ENCODE measurements at places on chromosomes 6 and 20. TPM values are rescaled to one million over a fixed set of nuclear protein-coding genes. Genes with fewer than 3 reads are reported as not detected.

- DNase-seq: no peak
Observed at GRCh38 chr6:9039258-9039657, 603.9 kb upstream of the SLC35B3 start.

SLC22A2 gene
- total RNA-seq: not detected

EFHC1 gene
- total RNA-seq: 22.5 TPM

- DNase-seq: no peak
Observed at GRCh38 chr6:146154197-146154596, 125.3 kb downstream of the GRM1 start.

- no peak for DNase-seq
Observed at GRCh38 chr6:51737580-51738360, 349.6 kb downstream of the PKHD1 start.

- no peak for DNase-seq
Observed at GRCh38 chr20:58892932-58893224, 40.4 kb downstream of the GNAS start.

DNA sequence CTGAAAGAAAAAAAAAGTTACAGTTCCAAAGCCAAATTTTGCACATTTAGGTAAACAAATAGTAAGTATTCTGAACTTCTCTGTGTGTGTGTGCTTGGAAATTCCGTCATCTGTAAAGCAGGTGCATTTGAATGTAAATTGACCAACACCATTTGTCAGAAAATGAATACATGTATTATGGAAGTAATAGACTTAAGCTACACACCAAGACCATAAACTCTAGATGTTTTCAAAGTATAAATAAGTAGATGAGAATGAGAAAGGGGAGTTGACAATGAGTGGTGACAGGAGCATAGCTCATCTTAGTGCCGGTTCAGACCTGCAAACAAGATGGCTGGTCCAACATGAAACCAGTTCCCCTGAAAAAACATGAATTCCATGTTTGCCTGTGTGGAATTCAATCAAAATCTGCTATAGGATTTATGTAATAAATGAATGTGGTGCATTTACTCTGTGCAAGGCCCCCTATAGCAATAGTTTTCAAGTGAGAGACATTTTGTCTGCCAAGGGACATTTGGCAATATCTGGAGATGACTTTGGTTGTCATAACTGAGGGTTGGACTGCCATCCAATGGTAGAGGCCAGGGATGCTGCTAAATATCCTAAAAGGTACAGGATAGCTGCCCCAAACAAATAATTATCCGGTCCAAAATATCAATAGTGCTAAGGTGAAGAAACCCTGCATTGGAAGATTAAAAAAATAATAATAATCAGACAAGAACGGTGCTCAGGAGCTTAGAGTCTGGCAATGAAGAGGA, 11.0 kb upstream of the FILIP1 start:
- no peak for DNase-seq

SEL1L2 gene
- total RNA-seq: not detected

DNA sequence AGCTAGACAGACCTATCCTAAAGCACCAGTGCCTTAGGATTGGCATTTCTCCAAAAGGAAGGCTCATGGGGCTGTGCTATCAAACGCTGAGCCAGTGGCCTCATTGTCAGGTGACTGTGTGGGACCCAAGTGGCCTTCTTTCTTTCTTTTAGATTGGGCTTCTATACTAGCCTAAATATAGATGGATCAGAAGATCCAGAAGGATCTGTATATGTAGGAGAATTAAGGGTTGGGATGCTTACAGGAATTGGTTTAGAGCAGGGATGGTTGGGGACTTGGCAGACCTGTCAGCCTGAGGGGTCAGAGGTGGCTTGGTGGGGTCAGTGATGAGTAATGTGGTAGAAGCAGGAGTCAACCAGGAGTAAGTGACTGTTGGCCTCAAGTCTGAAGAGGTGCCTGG, 14.8 kb downstream of the ABT1 start:
- no peak for DNase-seq

GRCh38 chr20:53413186-53413631, 180.4 kb downstream of the ZNF217 start:
- DNase-seq: no peak

FHL5 gene
- not detected for total RNA-seq

- peak; percentile 62 for DNase-seq
Observed at GRCh38 chr20:47677635-47678453, 107.4 kb downstream of the SULF2 start.

C20orf173 gene
- not detected for total RNA-seq

GRCh38 chr20:3430376-3431069, 23.1 kb upstream of the DNAAF9 start:
- DNase-seq: no peak

POU3F2 gene
- 0.61 TPM for total RNA-seq

PSORS1C1 gene
- total RNA-seq: 1.8 TPM

DNA sequence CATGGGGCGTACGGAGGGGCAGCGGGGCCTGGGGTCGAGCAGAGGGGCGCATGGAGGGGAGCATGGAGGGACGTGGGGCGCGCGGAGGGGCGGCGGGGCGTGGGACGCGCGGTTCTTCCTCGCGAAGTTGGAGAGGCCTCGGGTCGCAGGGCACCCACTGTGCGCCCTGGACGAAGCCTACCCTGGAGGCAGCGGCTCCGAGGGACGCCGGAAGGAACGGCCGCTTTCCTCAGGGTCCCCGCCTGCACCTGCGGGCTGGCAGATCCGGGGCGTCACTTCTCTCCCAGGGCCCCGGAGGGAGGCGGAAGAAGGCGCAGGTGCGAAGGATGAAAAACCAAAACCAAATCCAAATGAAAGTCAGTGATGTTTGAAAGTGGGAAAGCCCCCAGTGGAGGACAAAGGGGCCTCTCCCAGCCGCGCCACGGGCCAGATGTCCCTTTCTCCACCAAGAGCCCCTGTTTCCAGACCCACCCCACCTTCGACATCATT, 142.1 kb upstream of the PDE10A start:
- no peak for DNase-seq

DNA sequence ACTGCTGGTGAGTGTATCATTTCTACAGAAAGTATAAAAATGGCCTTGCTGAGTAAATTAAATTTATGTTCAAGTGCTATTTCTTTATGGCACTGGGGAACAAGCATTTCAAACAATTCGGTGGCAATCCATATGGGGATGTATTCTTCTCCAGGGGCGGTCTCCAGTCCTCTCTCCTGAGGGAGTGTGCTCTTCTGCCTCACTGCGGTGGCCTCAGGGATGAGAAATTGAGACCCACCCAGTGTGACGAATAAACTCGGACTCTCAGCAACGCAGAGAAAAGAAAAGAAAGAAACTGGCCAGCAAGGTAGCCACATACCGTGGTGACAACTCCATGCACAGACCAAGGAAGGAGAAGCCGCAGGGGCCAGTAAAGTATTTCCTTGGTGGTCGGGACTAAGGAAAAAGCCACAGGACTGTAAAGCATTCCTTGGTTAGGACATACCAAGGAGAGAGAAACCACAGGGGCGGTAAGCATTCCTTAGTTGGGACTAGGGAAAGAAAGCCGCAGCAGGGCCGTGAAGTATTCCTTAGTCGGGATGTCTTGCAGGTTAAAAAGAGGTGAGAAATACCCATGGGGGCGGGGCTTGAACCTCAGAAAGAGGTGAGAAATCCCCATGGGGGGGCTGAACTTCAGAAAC, 13.6 kb upstream of the GOPC start:
- DNase-seq: no peak

GRCh38 chr20:24694727-24695528, 225.5 kb downstream of the SYNDIG1 start:
- DNase-seq: no peak

SNAP25 gene
- 3.2 TPM for total RNA-seq

FUT9 gene
- 2.1 TPM for total RNA-seq

DNA sequence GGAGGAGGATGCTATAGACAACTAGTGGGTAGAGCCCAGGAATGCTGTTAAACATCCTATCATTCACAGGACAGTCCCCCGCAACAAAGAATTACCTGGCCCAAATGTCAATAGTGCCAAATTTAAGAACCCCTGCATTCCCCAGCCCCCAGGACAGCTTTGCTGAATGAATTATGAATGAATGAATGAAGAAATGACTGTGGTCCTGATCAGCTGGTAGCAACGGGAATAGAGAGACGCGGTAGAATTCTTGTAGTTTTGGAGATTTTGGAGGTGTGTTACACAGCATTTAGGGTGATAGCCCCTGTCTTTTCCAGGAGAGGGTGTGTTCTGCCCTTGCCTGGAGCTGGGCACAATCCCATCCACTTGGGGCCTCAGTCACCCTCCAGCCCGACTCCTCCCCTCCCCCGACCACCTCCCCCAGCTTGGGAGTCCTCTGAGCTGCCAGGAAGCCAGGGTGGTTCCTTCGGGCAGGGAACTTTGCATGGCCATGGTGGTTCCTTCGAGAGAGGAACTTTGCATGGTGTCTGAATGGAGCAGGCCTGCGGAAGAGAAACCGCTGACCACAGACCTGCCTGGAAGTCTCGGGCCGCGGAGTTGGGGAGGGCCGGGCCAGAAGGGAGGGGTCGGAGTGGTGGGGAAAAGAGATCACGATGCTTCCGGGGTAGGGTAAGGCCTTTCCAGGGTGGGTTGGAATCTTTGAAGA, 1.0 kb upstream of the HCK start:
- no peak for DNase-seq

WFDC10B gene
- total RNA-seq: not detected

CALHM4 gene
- not detected for total RNA-seq

DNA sequence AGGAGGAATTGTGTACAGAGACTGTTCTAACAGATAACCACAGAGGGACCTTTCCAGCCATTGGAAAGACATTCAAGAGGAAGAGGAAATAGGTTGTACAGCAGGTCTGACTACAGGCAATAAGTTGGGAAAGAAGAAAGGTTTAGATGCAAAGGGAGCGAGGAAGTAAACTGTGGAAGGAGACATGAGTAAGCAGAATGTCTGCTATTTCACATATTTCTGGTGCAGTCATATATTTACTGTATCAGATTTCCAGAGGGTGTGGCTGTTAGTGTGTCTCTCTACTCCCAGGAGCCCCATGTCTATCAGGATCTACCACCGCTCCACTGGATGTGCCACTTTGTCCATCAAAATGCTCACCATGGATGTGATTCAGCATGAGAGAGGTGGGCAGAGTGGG, 25.9 kb downstream of the MRS2 start:
- peak; percentile 35 for DNase-seq

- no peak for DNase-seq
Observed at GRCh38 chr6:81773887-81774286, 21.4 kb upstream of the TENT5A start.

GRCh38 chr6:38364775-38365174, 275.0 kb downstream of the BTBD9 start:
- no peak for DNase-seq

PI16 gene
- total RNA-seq: not detected

GLP1R gene
- total RNA-seq: not detected

ZNF217 gene
- 25.0 TPM for total RNA-seq

RIN2 gene
- total RNA-seq: 59.0 TPM

DNA sequence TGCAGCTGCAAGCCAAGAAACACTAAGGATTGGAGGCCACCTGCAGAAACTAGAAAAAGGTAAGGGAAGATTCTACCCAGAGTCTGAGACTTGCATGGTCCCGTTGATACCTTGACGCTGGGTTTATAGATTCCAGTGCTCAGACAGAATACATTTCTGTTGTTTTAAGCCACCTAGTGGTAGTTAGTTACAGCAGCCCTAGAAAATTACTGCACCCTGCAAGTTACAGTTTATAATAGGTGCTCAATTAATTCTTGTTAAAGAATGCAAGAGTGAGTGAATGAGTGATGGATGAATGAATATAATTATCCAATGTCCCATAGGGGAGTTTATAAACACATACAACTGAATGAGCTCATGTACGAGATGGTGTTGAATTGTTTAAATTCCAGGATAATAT, 453.1 kb upstream of the SLC35B3 start:
- peak; percentile 12 for DNase-seq

- no peak for DNase-seq
Observed at GRCh38 chr20:24995741-24996448, 3.3 kb upstream of the APMAP start.

MCM8 gene
- total RNA-seq: 18.4 TPM

GRCh38 chr6:44135173-44135758, 7.9 kb downstream of the TMEM63B start:
- no peak for DNase-seq

PRRT1 gene
- total RNA-seq: not detected

DNA sequence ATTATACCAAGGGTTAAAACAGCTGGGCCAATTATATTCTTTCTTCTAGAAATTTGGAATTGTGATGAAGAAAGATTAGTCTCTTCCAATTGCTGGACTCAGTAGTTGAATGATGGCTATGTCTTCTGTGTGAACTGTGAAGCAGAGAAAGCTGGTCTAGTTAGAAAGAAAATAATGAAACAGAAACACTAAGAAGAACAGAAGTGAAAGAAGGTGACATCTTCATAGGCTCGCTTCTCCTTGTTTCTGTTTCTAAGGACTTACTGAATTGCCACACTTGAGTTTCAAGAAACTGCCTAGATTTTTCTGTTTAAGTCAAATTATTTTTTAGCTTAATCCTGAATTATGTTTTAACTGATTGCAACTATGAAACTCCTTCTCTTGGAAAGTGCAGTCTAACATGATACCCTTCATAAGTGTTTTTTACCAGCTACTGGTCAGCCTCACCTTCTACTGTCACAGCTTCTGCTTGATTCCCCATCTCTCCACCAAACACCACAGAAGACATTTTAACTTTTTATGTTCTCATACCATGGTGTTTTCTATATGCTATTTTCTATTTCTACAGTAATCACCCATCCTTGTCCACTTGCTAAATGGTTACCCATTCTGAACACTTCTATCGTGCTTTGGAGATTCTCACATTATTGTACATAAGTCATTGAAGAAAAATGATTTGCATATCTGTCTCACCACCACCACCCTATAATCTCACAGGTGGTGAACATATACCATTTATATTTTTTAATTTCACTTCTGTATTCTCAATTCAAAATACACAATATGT, 268.8 kb downstream of the GRIK2 start:
- DNase-seq: no peak

GRCh38 chr6:53796451-53796780, 1.6 kb downstream of the LRRC1 start:
- no peak for DNase-seq

GRCh38 chr6:25472306-25472705, 179.7 kb upstream of the SCGN start:
- DNase-seq: no peak

DEFB127 gene
- not detected for total RNA-seq

- DNase-seq: no peak
Observed at GRCh38 chr6:157962601-157963302, 18.9 kb upstream of the SYNJ2 start.

GRCh38 chr6:48834706-48835105, 628.3 kb downstream of the MMUT start:
- DNase-seq: no peak

GCNT2 gene
- 43.9 TPM for total RNA-seq

- DNase-seq: no peak
Observed at GRCh38 chr6:89057759-89058158, 22.8 kb upstream of the PNRC1 start.

All from Caki2 (cell line).